Stimulated activated CD8-positive, alpha-beta memory T cell treated with anti-CD3 and anti-CD28 coated beads, Interleukin-4, amount 100 ng/mL, for 48 hours (primary cell): ENCODE measurements at places on chromosomes 5 and 9.

DNA sequence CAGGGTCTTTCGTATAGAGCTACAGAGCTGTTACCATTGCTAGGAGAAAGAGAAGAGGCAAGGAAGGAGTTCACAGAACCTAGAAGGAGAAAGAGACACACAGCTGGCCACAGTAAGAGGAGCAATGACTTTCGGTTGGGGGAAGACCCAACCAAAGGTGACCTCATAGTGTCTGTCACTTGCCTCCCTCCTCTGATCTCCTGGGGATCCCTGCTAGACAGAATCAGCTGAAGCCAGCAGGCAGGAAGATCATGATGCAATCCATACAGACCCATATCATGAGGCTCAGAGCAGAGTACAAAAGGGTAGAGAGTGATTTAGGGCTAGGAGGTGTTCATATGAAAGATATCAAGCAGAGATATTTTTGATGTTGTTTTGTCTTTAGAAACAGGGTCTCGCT lies 26.0 kb upstream of the EPB41L4B start:
- DNase-seq: no peak

DNA sequence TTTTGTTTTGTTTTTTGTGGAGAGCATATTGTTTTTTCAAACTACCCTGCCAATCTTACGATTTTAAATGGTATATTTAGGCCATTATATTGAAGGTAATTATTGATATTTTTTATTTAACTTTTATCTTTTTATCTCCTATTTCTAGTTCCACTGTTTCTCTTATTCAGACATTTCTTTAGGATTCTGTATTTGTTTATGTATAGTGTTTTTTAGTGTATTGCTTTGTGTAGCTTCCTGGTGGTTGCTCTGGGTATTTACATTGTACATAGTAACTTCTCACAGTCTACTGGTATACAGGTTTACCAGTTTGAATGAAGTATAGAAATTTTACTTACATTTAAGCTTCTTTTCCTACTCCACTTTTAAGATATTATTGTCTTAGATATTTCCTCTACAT lies 63.2 kb downstream of the ERCC6L2 start:
- no peak for DNase-seq

GRCh38 chr5:159096243-159096923 lies 3.3 kb downstream of the EBF1 start:
- DNase-seq: no peak

DNA sequence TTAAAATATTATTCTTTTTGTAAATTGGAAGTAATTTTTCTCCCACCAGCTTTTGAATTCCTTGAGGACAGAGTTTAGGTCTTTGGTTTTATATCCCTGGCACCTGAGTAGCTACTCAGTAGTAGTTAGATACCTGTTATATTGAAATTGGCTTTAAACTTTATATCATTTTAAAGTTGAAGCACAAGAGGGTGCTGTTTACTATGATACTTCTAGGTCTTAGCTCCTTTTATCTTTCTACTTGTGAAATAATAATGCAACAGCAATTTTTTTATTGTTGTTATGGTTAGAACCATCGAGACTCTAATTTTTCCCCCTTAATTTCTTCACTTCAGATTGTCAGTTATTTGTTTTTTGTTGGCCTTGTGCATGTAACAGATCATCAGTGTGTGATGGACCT lies 46.3 kb downstream of the AP3S1 start:
- DNase-seq: no peak

DNA sequence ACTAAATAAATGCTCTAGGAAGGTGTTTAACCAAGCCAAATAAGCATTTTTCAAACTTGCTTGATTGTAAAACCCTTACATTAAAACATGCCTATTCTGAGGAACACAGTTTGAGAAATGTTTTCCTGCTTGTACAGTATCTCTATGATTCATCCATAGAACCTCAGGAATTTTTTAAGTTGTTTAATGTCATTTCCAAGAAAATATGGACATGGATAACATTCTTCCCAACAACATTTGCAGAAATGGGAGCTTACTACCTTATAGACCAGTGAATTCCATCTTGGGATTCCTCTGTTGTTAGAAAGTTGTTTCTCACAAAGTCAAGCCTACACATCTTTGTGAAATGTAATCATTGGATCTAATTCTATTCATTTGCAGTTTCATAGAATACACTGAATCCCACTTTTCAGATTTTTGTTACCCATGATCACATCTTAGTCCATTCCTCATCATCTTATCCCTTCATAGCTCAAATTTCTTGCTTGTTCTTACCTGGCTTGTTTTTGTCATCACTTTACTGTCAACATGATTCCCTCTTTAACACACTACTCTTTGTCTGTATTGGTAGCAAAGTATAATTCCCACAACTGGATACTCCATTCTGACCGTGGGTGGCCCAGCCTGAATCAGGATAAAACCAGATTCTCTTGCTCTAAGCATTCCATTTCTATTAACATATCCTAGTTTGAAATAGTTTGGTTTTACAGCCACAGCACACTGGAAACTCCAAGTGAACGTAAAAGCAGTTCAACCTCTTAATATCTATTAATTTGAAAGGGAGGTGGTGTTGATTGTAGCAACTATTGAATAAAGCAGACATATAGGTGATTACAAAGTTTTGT lies 49.4 kb upstream of the PAPPA start:
- DNase-seq: no peak

- DNase-seq: no peak
Observed at GRCh38 chr5:141722266-141722665, 40.2 kb upstream of the ARAP3 start.

GRCh38 chr9:135365013-135365768 lies 114.4 kb upstream of the PPP1R26 start:
- DNase-seq: no peak

- DNase-seq: no peak
Observed at GRCh38 chr5:176384991-176385390, 3.4 kb downstream of the NOP16 start.

DNA sequence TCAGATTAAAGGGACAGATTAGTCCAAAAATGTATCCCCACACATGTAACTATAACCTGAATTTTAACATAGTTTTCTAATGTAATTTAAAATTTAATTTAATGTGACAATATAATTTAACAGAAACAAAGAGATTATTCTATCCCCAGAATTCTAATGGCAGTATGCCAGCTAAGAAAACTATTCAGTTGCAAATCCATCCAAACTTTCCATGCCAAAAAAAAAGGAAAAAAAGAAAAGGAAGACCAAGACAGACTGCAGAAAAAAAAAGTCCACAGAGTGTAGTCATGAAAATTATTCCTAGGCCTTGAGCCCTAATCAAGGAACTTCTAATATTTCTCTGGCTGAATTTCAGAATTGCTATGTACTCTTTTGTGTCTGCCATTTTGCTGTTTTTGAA lies 217.6 kb downstream of the CDH18 start:
- DNase-seq: no peak

DNA sequence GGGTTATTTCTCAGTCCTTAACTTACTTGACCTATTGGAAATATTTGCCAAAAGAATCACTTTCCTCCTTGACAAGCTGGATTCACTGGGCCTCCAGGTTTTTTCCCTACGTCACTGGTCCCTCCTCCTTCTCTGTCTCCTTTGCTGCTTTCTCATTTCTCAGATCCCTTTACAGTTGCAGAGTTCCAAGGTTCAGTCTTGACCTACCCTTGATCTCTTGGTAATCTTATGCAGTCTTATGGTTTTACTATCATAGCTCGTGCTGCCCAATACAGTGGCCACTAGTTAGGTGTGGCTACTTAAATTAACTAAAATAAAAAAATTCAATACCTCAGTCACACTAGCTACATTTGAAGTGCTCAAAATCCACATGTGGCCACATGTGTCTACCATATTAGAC lies 11.4 kb downstream of the SLC38A9 start:
- no peak for DNase-seq

DNA sequence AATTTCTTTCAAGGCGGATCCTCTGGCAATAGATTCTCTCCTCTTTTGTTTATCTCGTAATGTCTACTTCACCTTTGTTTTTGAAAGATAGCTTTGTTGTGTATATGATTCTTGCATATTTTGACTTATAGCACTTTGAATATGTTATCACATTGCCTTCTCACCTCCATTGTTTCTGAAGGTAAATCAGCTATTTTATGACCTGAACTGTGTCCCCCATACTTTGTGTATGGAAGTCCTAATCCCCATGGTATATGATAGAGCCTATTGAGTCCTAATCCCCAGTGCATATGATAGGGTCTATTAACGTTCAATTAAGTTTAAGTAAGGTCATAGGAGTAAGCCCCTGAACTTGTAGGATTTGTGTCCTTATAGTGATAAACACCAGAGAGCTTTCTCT lies 910.2 kb upstream of the NUDT12 start:
- DNase-seq: no peak

DNA sequence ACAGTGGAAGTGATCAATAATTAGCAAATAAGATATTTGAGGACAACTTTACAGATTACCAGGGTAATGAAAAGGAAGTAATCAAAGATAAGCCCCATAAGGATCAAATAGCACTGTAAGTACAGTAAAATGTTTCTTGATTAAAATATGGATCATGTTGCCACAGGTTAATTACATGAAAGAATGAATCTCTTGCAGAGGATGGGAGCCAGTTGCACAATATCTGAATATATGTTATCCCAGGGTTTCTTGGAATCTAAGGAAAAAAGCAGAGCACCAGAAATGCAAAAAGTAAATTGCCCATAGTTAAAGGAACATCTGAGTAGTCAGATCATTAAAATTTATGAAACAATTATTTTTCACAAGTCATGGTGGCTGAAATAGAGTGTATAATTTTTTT lies 13.8 kb upstream of the SRP19 start:
- DNase-seq: no peak

GRCh38 chr9:133709015-133709611 lies 29.0 kb downstream of the SARDH start:
- peak; percentile 50 for DNase-seq

DNA sequence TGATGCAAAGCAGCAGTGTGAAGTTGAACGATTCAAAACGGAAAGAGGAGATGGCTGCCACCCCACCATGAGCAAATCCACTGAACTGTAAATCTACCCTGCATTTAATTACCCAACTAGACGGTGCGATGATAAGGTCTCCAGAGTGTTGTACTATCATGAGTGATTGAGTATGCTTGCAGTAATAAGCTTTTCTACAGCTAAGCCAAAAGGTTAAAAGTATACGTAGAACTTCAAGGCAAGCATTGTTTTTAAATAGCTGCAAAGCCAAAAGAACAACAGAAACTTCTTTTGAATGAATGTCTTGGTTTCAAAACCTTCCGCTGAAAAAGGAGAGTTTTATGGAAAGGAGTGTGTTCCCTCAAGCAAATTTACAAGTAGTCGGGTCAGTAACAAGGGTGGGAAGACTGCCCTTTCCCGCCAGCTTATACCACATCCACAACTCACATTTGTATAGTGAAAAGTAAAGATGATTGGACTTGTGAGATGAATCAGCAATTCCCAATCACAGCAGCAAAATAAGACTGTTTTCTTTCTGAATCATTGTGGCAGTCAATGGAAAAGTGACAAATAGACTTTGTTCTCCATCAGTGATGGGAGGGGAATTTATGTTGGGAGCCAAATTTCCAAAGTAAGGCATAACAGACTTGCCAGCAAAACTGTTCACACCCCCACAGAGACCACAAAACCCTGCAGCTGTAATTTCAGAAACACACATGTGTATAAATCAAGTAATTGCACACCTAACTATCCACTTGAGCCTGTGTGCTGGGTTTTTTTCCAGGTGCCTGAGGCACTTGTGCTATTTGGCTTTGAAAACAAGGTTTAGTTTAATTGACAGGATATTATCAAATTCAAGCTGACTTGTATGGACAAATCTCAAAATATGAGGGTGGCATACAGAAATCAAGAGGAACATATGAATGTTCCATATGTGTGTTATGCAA lies 407.7 kb upstream of the GRAMD2B start:
- no peak for DNase-seq

DNA sequence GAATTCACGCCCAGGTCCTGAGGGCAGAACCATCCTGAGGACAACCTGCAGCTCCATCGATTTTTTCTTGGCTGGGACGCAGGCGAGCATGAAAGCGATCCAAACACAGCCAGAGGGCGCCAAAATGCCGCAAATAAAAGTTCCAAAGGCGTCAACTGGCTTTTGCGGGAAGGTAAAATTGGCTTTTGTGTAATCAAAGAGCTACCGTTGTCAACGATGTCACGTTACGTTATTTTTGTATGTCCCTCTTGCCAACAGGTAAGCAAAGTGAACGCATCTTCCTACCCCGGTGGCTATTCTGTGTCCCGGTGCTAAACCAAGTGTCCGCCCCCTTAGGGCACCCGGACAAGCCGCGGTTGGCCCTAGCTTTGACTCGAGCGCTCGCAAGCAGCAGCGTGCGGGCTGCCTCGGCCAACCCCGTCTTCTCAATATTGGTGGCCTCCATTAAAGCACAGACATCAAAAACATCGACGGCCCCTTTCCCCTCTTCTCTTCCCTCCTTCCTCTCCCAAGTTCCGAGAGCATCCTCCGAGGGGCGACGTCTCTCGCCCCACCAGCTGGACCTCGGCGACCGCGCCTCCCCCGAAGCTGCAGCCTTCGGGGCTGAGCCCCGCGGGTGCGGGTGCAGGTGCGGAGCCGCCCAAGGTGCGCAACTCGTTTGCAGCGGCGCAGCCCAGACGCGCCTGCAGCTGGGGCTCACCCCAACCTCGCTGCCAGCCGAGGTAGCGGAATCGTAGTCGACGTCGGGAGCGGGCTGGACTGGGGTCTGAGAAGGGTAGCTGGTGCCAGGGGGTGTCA lies 1.1 kb upstream of the BASP1 start:
- DNase-seq: peak; percentile 69

GRCh38 chr5:118698774-118699173 lies 289.6 kb downstream of the DTWD2 start:
- DNase-seq: no peak

DNA sequence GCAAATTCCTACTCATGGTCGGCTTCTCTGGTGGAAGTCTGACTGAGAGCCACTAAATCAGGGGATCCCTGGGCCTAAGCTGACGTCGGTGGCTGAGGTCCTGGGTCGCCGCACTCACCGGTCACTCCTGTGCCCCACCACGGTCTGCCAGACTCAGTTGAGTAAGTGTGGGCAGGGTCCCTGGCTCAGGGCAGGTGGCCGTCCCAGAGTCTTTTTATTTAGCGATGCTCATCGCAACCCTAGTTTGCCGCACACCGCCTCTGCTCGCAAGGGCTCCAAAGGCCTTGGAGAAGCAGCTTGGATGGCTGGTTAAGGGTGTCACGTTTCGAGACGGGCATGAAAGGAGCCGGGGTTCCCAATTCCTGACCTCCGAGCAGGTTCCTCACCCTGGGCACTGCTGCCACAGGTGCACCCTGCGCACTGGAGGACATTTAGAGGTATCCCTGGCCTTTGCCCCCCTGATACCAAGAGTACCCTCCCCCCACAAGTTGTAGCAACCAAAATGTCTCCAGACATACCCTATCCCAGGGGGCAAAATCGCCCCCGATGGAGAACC lies 59.9 kb downstream of the NSUN2 start:
- no peak for DNase-seq

- DNase-seq: no peak
Observed at GRCh38 chr9:98124637-98125426, 5.8 kb upstream of the TRIM14 start.

- DNase-seq: peak; percentile 83
Observed at GRCh38 chr9:112174222-112174964, 704 bp downstream of the SUSD1 start.

GRCh38 chr5:116076496-116076895 lies 8.3 kb upstream of the COMMD10 start:
- DNase-seq: no peak

- DNase-seq: no peak
Observed at GRCh38 chr5:61523073-61523472, 191.0 kb downstream of the ZSWIM6 start.
